ENCODE measurements at places on chromosomes 13 and 19.
A peak's percentile ranks its signal among the peaks of the same experiment; 100 is the strongest.

- no peak for DNase-seq
Observed at GRCh38 chr19:4365341-4365740, 22.0 kb downstream of the MPND start.

GRCh38 chr19:16124953-16125352 lies 13.3 kb downstream of the RAB8A start:
- DNase-seq: no peak

GRCh38 chr13:36453516-36453915 lies 21.2 kb downstream of the CCNA1 start:
- DNase-seq: no peak

GRCh38 chr13:37741536-37741935 lies 128.0 kb downstream of the TRPC4 start:
- DNase-seq: no peak

DNA sequence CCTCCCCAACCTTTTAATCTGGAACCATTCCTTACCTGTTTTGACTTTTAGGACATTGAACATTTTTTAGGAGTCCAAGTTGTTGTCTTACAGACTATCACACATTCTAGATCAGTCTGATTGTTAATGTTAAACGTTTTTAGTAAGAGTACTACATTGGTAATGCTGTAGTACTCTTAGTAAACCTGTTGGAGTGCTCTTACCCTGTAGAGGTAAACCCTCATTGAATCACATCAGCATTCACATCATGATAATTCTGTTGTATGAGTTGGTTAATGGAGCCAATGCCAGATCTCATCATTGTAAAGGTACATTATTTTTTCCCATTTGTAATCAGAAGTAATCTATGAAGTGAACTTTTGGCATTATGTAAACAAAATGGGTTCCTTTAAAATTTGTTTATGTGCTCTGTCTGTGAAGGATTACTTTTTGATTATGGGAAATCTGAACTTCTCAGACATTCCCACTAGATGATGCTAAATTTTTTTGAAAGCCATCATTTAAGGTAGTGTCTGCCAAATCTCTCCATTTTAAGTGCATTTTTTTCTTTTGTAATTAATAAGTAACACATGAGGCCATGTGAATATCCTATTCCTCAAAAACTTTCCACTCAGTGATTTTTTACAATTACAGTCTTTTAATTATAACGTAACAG lies 55.2 kb downstream of the VWA8 start:
- no peak for DNase-seq

- DNase-seq: no peak
Observed at GRCh38 chr13:43319617-43320444, 296.4 kb downstream of the DNAJC15 start.

GRCh38 chr19:38978326-38978689 lies 2.8 kb upstream of the FBXO17 start:
- DNase-seq: no peak

- DNase-seq: no peak
Observed at GRCh38 chr19:16337809-16338469, 13.3 kb downstream of the KLF2 start.

DNA sequence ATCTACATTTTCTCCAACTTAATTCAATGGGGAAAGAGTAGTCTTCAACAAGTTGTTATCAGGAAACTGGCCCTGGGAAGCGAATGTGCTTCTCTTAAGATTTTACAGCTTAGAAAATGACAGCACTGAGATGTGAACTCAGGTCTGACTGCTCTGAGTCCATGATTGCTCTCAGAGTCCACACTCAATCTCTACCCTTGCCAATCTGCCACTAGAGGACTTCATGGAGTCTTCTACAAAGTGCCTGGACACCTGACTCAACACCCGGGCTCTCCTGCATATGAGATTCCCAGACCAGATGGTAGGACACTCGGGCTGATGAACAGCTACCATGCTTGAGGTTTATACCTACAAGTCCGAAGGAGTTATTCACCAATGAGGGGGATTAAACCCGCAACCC lies 74.8 kb downstream of the ABCC4 start:
- DNase-seq: no peak

- DNase-seq: no peak
Observed at GRCh38 chr13:41675306-41675705, 218.0 kb downstream of the RGCC start.

- no peak for DNase-seq
Observed at GRCh38 chr19:43778651-43779050, 2.1 kb downstream of the KCNN4 start.

GRCh38 chr13:24899601-24900000 lies 135.6 kb downstream of the RNF17 start:
- no peak for DNase-seq

DNA sequence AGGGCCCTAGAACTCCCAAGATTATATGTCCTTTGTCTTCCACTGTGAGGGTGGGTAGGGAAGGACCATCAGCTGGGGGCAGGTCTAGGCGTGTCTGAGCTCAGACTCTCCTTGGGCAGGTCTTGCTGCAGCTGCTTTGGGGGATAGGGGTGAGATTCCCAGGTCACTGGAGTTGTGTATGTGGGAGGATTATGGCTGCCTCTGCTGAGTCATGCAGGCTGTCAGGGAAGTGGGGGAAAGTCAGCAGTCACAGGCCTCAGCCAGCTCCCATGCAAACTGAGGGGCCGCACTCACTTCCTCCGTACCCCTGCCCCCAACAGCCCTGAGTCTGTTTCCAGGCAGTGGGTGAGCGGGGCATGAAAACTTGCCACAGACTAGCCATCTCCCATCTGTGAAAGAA lies 600.8 kb downstream of the DIAPH3 start:
- no peak for DNase-seq

GRCh38 chr19:55579766-55580621 lies 654 bp downstream of the ZNF579 start:
- no peak for DNase-seq

- DNase-seq: no peak
Observed at GRCh38 chr19:813219-814151, 8.3 kb downstream of the PLPPR3 start.

DNA sequence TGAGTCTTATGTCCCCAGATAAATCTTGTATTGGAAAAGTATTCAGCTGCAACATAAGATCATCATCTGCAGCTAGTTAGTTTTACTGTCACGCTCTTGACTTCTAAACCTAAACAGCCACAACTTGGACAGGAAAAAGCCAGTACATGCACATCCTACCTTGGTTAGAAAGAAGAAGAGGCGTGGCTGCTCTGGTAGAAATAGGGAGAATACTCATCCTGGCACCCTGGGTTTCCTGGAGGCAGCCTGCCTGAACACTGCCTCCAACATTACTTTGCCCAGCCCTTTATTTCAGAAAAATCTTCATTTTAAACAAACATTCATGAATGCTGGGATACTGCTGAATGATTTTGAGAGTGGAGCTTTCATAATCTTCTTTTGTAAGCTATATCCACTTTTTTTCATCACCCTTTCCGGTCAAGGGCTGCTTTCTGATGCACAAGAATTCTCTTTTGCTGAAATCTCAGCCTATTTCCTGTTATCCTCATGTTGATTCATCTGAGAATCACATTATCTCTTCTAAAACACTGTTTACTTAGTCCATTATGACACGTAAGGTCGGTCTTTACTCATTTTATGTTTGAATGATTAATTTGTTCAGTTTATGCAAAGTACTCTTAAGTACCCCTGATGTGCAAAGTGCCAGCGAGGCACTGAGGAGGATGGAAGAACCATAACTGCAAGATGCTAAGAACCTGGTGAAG lies 55.2 kb downstream of the STARD13 start:
- DNase-seq: no peak

DNA sequence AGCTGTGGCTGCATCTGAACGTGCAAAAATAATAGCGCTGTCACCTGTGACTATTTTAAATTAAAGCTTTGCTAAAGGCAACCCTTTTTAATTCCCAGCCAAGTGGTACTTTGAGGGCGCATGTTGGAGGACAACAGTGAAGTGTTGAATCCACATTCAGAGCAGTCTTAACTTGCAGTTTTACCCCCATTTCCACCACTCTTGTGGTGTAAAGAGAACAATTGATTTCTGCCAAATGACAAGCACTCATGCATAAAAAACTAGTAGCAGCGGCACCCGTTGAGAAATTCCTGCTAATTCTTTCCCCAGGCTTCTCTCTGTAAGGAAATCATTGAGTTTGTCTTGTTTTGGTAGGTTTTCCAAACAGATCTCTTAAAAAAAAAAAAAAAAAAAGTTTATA lies 1033.3 kb downstream of the EFNB2 start:
- DNase-seq: no peak

DNA sequence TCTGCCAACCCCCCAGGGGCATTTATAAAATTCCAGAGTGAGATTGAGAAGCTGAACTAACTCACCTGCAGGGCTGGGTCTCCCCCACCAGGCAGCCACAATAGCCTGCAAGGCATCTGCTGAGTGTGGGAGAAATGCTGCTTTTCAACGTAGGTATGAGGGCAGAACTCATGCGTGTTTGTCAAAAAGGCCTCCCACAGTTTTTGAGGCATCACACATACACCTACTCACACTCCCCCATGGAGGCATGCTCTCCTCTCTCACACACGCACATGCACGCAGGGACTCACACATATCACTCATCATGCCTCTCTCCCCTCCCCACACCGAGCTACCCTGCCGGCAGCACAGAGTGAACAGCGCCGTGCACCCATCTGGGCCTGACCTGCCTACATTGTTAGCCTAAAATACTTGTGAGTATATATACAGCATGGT lies 390.5 kb downstream of the FGF9 start:
- DNase-seq: peak; percentile 35

DNA sequence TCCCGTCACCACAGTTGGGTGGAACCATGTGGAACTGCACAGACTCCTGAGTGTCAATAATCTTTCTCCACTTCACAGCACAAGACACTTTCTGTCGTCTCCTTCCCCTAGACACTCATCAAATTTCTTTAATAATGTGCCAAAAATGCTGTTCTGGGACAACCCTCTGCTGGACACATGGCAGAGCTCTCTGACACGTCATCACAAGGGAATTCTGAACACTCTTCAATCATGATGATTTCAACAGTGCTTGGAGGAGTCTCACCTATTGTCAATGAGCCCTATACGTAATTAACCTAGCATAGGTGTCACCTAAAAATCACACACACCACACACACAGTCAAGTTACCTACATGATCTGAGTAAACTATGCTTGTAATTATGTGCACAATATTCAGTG lies 141.3 kb downstream of the STOML3 start:
- no peak for DNase-seq

- no peak for DNase-seq
Observed at GRCh38 chr19:55391702-55392615, 6.2 kb downstream of the RPL28 start.

DNA sequence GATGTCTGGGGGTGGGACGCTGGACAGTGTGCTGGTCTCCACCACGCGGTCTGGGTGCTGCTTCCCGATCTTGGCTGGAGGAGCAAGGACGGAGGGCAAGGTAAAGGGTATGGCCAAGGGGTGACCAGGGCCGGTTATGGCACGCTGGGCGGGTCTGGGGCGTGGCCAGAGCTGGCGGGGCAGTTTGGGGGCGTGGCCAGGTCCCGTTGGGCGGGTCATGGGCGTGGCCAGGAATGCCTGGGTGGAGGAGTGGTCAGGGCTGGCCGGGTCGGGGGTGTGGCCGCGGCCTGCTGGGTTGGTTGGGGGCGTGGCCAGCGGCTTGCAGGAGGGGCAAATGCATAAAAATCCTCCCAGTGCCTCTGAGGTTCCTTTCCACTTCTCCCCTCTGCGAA lies 19.2 kb downstream of the GPX4 start:
- DNase-seq: no peak

GRCh38 chr13:95834134-95834765 lies 157.3 kb downstream of the DNAJC3 start:
- DNase-seq: peak; percentile 42

GRCh38 chr19:17824339-17824738 lies 3.0 kb upstream of the INSL3 start:
- no peak for DNase-seq

DNA sequence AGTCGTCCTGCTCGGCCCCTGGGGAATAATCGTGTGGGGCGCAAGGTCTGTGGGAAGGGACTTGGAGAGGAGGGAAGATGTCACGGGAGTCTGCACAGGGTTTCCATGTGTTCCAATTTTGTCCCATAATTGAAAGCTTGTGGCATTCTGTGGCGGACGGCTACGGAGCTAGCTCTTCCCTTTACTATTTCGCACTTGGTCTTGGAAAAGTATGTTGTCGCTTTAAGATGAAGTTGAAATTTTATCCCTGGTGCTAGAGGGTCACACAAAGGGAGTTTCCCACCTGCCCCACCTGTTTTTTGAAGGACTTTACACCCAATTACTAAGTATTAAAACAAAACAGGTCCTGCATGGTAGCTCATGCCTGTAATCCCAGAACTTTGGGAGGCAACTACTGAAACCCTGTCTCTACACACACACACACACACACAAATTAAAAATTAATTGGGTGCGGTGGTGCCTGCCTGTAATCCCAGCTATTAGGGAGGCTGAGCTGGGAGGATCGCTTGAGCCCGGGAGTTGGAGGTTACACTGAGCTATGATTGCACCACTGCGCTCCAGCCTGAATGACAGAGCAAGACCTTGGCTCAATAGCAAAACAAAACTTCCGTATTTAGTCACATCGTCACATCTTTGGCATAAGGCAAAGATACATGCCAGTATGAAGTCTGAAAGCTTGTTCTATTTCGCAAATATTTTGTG lies 967 bp upstream of the TPT1 start:
- no peak for DNase-seq

DNA sequence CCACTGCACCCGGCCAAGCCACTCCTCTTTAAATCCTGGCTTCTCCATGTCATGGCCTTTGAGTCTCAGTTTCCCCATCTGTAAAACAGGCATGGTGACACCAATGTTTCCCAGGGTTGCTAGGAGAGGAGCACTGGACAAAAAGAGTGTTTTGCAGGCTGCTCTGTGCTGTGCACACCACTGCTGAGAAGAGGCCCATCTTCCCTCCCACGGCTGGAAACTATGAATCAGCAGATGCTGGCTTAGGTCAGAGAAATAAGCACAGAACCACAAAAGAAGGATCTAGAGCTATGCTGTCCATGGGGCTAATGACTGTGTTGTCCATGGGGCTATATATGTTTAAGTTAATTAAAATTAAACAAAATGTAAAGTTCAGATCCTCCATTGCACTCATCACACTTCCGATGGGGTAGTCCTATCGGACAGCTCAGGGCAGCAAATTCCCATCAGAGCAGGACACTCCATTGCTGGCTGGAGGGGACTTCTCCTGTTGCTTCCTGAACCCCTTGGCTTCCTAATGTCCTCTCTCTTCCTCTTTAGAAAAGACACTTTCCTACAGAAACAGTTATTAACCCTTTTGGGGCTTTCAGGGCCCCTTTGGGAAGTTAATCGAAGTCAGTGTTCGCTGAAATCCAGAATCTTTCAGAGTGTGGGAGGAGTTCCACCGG lies 37.1 kb downstream of the TSHZ3 start:
- no peak for DNase-seq

- no peak for DNase-seq
Observed at GRCh38 chr13:78420814-78421213, 182.5 kb downstream of the POU4F1 start.

GRCh38 chr13:30877335-30877734 lies 28.7 kb upstream of the MEDAG start:
- DNase-seq: no peak

DNA sequence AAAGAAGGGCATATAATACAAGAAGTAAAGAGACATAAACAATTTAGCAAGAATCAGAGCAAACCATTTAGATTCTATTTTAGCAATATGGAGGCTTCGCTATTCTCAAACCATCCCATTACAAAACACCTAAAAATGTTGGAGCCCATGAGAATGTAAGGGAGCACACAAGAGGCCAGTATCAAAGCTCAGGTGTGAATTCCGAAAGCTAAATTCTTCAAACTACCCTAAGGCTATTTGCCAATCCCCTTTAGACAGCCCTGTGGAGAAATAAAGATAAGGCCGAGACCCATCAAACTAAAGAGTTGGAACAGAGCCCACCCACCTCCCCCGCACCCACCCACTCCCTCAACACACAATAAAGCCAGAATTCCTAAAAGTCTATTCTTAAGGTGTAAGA lies 210.8 kb upstream of the MAB21L1 start:
- no peak for DNase-seq

GRCh38 chr19:34964598-34964997 lies 569 bp upstream of the ZNF792 start:
- DNase-seq: no peak
